Left ventricle myocardium superior (tissue), 1 donor: ENCODE measurements at places on chromosomes 11 and 22. TPM values are rescaled to one million over a fixed set of nuclear protein-coding genes. Genes with fewer than 3 reads are reported as not detected.

DNA sequence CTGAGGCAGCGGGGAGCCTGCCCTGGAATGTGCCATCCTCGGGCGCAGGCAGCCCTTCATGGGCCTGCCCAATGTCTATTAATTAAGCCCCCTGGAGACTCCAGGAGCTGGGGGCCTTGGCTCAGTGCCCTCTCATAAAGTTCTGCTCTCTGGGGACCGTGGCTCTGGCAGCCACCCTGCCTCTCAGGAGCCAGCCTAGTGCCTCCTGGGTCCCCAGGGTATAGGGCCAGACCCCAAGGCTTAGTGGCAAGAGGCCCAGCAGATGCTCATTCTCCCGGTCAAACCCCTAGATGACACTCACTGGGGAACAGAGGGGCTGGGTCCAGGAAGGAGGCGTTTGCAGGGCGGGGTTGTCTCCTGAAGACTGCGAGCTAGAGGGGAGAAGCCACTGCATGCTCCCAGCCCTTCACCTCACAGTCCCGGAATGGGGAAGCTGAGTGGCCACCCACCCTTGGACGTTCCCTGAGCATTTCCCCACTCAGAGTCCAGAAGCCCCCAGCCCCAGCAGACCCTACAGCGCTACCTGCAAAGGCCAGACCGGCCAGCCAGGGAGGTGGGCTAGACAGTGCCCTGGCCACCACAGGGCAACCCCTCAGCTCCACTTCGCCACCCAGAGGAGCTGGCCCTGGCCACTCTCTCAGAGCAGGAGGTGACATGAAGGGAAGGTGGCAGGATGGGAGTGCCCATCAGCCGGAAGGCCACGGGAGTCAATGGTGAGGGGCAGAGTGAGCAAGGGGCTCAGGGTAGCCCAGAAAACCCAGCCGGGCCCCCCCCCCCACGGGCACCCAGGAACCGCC, 83.0 kb downstream of the CDKN1C start:
- DNase-seq: no peak

- DNase-seq: peak; percentile 83
Observed at GRCh38 chr22:36331306-36331911, 56.4 kb downstream of the MYH9 start.

GRCh38 chr11:107898270-107898669, 30.0 kb upstream of the RAB39A start:
- no peak for DNase-seq

Gene INPP5J
- 15.7 TPM for total RNA-seq

GRCh38 chr11:87966216-87966615, 209.0 kb downstream of the RAB38 start:
- no peak for DNase-seq

DNA sequence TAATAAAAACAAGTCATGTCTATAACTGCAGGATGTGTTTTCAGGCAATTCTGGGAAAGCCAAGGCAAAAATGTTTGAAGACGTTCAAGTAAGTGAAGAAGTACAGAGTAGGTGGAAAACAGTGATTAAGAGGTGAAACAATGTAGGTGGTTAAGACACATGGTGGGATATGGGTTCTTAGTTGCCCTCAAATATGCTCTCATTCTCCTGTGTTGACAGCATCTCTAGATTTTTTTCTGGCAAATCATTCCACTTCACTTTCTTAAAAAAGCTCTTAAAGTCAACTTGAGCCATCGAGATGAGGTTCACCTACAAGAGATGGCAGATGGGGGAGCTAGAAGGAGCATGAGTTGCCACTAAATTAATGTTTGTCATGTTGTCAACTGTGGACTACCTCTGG, 1041.0 kb upstream of the CNTN5 start:
- no peak for DNase-seq

DNA sequence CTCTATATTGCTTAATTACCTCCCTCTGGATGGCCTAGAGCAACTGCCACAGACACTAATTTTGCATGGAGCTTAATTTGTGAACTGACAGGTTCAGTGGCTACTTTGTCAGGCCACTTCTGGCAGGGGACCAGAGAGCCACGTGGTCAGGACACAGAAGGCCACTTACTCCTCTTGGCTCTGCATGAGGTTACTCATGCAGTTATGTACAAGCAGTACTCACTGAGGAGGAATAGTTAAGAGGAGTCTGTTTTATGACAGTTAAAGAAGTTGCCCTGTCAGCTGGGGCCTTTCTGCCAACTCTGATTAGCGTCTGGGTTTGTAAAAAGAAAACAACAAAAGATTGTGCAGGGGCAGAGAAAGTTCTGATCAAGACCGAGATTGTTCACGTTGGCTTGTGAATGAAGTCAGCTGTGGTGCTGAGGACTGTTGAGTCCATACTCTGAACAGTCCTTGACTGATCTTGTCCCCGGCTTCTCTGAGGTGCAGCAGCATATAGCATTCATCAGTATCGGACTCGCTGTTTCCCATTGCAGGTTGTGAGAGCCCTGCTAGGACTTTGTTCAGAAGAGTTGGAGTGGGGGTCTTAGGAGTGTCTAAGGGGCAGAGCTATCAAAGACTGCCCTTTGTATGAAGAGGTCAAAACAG, 41.4 kb downstream of the PPFIBP2 start:
- peak; percentile 88 for DNase-seq

GRCh38 chr11:134628426-134628825, 216.4 kb upstream of the B3GAT1 start:
- no peak for DNase-seq
